ENCODE measurements at places on chromosomes 5 and 9.
A peak's percentile ranks its signal among the peaks of the same experiment; 100 is the strongest.

- DNase-seq: no peak
Measured at GRCh38 chr5:103307470-103307869, 48.9 kb downstream of the MACIR start.

DNA sequence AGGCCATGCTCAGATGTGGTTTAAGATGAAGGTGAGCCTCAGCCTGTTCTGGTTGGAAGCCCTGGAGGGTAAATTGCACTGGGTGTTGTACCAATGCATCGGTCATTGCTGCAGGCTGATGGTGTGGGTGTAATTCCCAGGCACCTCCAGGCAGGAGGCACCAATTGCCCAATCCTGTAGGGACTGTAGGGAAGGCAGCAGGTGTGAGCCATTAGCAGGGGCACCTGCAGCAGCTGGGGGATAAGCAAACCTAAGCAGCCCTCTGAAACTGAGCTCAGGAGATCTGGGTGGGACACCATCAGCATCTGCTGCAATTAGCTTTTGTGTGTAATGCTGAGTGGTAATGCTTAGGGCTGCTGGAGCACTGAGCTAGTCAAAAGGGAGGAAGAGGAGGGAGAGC is 190.1 kb upstream of the TBC1D2 start:
- DNase-seq: no peak

- no peak for DNase-seq
Measured at GRCh38 chr9:107963246-107963645, 473.7 kb upstream of the KLF4 start.

DNA sequence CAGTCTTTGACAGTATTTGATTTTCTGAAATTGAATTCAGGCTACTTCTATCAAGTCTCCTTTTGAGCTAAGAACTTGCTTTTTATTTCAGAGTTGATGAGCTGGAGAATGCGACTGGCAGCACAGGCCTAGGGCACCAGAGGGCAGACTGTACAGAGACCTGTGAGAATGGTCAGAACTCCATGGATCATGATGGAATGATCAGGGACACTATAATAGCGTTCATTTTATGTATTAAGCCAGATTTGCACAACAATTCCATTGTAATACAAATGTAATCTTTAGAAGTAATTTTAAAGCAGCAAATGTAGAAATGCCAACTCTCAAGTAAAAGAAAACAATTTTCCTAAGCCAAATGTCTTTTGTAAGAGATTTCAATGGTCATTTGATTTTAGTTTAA is 902.4 kb downstream of the NR2F1-AS1 start:
- DNase-seq: no peak

DNA sequence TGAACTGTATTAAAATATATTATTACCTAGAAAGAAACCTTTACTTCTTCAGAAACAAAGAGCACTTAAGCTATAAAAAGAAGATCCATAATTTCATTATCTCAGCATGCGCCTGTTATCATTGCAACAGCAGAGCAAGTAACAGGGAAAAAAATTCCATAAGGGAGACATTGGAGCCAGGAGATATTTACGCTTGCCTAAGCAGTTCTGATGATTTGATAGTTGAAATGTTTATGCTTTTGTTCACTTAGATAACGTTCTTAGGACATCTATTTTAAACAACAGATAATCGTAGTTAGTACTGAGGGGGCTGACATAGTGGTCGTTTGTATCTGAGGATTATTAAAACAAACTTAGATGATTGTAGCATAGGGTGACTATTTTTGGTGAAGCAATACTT is 252.5 kb downstream of the NNT start:
- no peak for DNase-seq

- DNase-seq: no peak
Measured at GRCh38 chr5:39426051-39426745, 1.4 kb upstream of the DAB2 start.

DNA sequence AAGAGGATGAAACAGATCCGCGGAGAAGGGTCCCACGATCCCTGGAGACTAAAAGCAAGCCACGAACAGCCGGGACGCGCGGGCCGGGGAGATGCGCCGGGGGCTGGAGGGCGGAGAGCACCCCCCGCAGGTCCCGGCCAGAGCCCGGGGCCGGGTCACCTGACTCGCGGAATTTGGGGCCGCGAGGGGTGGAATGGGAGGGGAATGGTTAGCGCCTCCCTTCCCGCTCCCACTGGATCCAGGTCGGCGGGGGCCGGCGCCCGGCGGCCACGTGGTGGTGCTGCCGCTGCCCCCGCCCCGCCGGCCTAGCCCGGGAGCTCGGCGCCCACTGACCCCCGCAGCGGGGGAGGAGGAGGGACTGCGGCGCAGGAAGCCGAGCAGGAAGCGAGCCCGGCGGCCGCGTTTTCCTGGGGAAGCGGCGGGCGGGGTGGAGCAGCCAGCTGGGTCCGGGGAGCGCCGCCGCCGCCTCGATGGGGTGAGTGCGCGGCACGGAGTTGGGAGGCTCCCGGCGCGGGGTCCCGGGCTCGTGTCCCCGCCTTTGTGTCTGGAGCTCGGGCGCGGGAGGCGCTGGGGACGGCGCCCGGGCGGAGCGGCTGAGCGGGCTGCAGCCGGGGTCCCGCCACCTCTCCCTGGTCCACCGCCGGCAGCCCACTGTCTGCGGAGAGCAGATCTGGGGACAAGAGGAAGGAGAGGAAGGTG is at the start of gene RAI14:
RAI14 (plus strand) TSS at position 328 of the 699 bp plus-strand sequence. CDS start 30,592 bp downstream, outside the sequence.
- peak; percentile 79 for DNase-seq

- no peak for DNase-seq
Measured at GRCh38 chr5:2430606-2431005, 320.9 kb downstream of the IRX2 start.

GRCh38 chr9:130946766-130947617 is 7.9 kb upstream of the FIBCD1 start:
- DNase-seq: no peak

- DNase-seq: no peak
Measured at GRCh38 chr5:139925650-139926640, 117.2 kb downstream of the NRG2 start.

- no peak for DNase-seq
Measured at GRCh38 chr5:22621084-22621483, 232.1 kb downstream of the CDH12 start.

GRCh38 chr5:96321345-96321744 is 111.7 kb downstream of the PCSK1 start:
- no peak for DNase-seq

- DNase-seq: no peak
Measured at GRCh38 chr5:43236653-43237355, 44.8 kb downstream of the NIM1K start.

GRCh38 chr9:133032171-133032570 is 1.4 kb downstream of the GTF3C5 start:
- DNase-seq: no peak

DNA sequence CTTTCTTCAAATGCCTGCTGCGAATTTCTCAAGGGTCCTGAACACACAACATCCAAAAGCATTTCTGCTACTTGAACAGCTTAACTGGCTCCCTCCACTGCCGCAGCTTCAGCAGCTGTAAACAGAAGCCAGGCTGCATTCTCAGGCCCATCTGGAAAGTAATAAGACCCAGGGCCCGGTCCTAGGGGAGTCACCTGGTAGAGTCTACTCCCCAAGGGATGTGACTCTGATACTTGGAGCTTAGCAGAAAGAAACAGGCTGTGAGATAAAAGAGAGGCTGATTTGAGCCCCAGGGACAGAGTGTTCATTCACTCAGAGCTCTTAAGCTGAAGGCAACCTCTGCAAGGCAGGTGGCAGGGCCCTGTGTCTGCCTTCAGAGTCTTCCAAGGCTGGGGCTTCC is 356.8 kb downstream of the SPOCK1 start:
- DNase-seq: peak; percentile 20

GRCh38 chr9:99593610-99594009 is 228.1 kb upstream of the NR4A3 start:
- DNase-seq: no peak

GRCh38 chr5:98880598-98880997 is 48.2 kb downstream of the CHD1 start:
- DNase-seq: no peak

- DNase-seq: no peak
Measured at GRCh38 chr5:43245724-43246385, 53.8 kb downstream of the NIM1K start.

- no peak for DNase-seq
Measured at GRCh38 chr9:1939926-1940368, 75.2 kb upstream of the SMARCA2 start.

- no peak for DNase-seq
Measured at GRCh38 chr9:5427005-5427404, 10.7 kb downstream of the PLGRKT start.

DNA sequence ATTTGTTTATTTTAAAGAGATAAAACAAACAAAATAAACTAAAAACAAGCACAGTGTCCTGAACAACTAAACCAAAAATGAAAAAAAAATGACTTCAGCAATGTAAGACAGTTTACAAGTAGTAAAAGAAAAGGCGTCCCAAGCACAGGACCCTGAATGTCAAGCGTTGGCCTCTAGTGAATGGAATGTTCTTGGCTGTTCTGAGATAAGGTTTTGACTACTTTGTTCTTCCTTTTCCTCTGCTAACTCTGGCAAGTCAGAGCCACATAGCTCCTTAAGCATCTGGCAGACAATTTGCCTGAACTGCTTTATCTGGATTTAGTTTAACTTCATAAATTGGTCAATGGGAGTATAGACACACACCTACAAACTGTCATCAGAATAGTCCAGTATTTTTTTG is 655.2 kb downstream of the ANXA1 start:
- no peak for DNase-seq

GRCh38 chr9:71685394-71685793 is 82.9 kb downstream of the CEMIP2 start:
- no peak for DNase-seq

DNA sequence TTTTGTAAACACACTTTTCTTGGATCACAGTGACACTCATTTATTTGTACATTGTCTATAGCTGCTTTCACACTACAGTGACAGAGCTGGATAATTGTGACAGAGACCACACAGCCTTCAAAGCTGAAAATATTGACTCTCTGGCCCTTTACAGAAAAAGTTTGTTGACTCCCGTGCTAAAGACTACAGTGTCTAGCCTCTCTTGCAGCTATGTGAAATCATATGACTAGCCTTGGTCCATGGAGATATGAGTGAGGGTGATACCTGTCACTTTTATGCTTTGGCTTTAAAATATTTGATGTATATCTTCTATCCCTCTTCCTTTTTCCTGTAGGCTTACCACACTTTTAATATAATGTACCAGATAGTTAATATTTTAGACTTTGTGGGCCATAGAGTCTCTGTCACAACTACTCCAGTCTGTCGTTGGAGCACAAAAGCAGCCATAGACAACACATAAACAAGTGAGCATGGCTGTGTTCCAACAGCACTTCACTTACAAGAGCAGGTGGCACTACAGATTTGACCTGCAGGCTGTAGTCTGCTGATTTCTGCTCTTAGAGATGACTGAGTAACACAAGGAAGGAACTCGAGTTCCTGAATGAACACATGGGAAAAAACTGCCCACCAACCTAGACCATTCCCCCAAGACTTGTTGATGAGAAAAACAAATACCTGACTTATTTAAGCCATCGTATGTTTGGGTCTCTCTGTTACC is 73.5 kb upstream of the ANKRD55 start:
- DNase-seq: no peak

GRCh38 chr5:121462441-121462840 is 389.2 kb upstream of the FTMT start:
- no peak for DNase-seq

DNA sequence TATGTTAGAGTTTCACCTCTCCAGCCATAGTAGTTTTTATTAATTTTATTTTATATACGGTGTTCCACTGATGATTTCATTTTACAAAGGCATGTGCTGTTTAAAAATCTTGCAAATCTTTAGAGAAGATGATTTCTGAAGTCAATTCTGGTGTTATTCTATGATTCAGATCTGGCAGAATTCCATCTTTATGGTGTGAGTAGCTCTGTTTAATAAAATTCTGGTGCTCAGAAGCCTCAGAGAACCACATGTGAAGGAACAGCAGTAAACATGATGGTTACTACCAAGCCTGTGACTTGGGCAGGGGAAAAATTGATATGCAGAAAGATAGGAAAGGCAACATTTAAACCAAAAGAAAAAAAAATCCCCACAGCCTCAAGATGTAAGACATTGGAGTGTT is 299.7 kb downstream of the NPR3 start:
- no peak for DNase-seq

- no peak for DNase-seq
Measured at GRCh38 chr9:98418578-98419259, 163.3 kb upstream of the TBC1D2 start.

DNA sequence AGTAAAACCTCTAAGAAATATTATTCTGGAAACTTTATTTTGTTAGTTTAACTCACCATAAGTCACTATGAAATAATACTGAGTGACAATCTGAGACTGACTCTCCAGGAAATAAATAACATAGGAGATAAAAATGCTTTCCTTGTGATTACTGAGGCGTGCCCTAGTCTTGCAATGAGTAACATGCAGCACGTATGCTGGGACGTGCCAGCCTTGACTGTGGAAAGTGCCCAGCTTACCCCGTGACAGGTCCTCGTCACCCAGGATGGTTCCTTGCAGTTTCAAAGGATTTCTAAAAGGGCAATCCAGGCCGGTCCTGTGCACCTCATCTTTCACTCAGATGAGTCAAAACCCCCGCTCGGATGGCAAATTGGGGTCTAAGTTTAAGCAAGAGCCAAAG is 720.8 kb upstream of the ADAMTS16 start:
- no peak for DNase-seq

DNA sequence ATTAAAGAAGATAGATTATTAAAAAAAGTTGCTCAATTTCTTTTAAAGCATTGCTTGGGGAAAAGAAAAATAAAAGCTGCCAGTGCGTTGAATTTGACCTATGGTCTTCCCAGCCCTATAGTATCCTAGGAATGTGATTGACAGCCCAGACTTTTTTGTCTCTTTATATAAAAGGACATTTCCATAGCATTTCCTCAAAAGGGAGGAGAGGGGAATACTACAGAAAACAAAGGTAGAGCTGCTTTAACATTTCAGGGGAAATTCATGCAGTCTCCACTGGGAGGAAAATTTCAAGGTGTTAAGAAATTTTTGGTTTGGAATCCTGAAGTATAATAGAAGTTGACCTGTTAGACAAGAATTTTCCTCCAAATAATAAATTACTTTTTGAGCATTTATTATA is 17.9 kb upstream of the GPR151 start:
- no peak for DNase-seq

DNA sequence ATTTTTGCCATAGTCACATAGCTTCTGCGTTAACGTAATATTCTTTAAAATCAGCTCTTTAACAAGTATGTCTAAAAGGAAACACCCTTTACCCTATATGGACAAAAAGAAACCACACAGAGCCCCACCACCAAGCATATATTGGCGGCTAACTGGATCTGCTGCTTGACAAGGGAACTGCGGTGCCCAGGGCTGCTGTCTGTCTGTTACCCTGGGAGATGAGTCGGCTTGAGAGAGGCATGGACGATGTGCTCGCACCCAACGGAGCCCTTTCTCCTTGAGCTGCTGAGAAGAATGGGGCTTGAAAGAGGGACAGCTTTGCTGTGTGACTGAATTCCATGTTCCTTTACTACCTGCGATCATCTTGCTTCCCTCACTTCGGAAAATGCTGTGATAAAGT is 158.6 kb upstream of the SHB start:
- DNase-seq: no peak

DNA sequence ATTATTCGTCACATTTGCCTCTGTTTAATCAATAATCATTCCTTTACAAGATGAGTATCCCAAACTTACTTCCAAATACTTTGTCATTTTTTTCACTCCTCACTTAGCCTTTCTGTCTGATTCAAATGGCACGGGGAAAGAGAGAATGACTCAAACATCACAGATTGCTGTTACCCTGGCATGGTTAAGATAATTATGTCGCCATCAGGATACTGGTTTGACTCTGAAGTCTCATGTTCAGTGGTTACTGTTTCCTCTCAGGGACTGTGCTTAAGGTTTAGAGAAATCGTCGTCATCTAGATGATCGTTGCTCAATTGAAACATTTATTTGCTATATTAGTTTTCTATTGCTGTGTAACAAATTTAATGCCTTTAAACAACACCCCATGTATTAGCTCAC is 45.2 kb upstream of the RAD23B start:
- no peak for DNase-seq
